ENCODE measurements at places on chromosomes 5 and 9.

GRCh38 chr9:81535542-81536241, 153.7 kb downstream of the TLE1 start:
- DNase-seq, result no peak

DNA sequence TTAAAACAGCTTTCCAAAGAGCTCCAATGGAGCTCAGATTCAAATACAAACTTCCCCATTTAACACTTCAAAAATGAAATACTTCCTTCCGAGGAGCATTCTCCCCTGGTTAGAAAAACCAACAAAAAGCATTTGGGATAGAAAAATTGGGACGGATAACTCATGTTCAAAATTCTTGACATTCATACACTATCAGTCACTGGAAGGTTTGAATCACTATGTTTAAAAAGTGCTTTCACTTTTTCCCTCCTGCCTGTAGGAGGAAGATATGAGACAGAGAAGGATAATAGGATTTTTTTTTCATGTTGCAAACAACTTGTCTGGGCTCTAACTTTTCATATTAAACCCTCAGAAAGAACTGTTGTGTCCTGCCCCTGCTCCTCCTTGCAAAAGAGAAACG, 412.0 kb downstream of the ACTL7B start:
- DNase-seq, result no peak

GRCh38 chr9:132125944-132126679, 35.7 kb upstream of the NTNG2 start:
- no peak for DNase-seq

DNA sequence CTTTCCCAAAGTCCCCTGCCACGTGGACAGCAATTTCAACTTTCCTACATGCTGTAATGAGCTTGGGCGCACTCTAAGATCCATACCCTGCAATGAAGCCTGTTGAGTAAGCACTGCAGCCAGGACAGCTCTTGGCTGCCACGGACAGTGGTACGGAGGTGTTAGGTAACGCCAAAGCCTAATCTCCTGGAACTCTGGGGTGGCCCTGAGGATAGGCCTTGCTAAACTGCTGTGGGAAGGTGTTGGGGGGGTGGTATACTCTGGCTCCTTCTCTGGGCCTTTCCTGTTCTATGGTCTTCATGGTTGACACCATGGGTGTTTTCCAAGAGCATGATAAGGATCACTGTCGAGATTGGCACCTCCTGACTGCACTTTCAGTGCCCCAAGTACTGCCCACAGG, 66.4 kb upstream of the PITX1 start:
- no peak for DNase-seq

- DNase-seq, result no peak
Measured at GRCh38 chr5:13987843-13988464, 43.5 kb upstream of the DNAH5 start.

GRCh38 chr5:124132843-124133242, 613.6 kb downstream of the ZNF608 start:
- DNase-seq, result no peak

GRCh38 chr5:39341896-39342295, 22.4 kb downstream of the C9 start:
- DNase-seq, result no peak

- DNase-seq, result no peak
Measured at GRCh38 chr5:78930721-78931120, 54.4 kb downstream of the ARSB start.

GRCh38 chr9:98504298-98505282, 204.1 kb downstream of the GABBR2 start:
- no peak for DNase-seq

- no peak for DNase-seq
Measured at GRCh38 chr5:84411832-84412605, 27.3 kb upstream of the EDIL3 start.

DNA sequence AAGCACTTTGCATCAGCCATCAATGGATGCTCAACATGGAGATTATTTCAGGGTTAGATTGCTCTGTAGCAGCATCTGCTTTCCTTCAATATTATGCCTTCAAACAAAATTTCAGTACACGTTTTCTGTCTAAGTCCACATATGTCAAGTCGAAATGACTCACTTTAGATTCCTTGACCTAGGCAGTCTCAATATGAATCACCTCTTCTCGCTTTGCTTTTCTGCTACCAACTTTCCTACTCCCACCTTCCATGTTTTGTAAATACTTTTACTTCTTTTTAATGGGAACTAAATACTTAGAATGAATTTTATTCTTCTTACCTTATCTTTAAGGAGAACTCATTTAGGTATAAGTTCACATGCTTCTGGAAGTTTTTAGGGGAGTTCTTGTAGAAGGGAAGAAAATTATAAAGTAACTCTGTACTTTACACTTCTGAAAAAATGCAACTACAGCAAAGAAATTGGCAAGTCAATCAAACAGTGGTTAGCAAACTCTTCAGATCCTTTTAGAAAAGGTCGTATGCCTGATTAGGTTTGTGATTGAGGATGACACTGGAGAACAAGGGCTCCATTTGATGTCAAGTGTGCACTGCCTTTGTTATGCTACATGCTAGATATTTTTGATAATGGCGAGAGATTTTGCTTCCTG, 478.5 kb upstream of the SMARCA2 start:
- DNase-seq, result no peak

- DNase-seq, result peak; percentile 63
Measured at GRCh38 chr5:173581408-173582215, 34.8 kb downstream of the BOD1 start.
